ENCODE measurements at places on chromosomes 4 and X. TPM values are rescaled to one million over a fixed set of nuclear protein-coding genes. Genes with fewer than 3 reads are reported as not detected.

Gene CABS1
- 0.12 TPM for polyA plus RNA-seq

Gene HGFAC
- polyA plus RNA-seq: 0.78 TPM

Gene TCEAL5
- 14.5 TPM for polyA plus RNA-seq

Gene ADH1B
- 25.3 TPM for polyA plus RNA-seq

Gene AR
- 3.3 TPM for polyA plus RNA-seq

Gene STK32B
- 9.2 TPM for polyA plus RNA-seq

Gene GAGE1
- not detected for polyA plus RNA-seq

Gene NUP62CL
- polyA plus RNA-seq: 13.7 TPM

Gene ZXDA
- polyA plus RNA-seq: 5.1 TPM

Gene ADGRL3
- polyA plus RNA-seq: 27.8 TPM

Gene ETNPPL
- polyA plus RNA-seq: 0.13 TPM

- no peak for DNase-seq
Measured at GRCh38 chr4:51906167-51906958, 63.4 kb downstream of the DCUN1D4 start.

DNA sequence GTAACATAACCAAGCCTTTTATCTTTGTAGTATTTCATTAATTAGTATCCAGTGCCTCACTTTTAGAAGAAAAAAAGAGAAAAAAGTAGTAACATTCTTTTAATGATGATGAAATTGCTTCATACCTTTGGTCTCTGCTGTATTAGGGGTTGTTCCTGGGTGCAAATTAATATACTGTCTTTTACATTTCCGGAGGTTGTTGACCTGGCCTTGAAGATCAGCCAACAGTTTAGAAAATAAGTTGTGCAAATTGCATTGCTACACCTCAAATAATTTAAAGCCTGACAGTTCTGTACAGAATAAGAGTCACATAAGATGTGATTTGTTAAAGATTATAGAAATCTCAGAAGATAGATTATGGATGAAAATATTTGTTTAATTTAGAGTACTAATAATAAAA, 3.8 kb downstream of the NFKB1 start:
- DNase-seq: no peak

- DNase-seq: no peak
Measured at GRCh38 chr4:101066626-101067170, 280.6 kb downstream of the PPP3CA start.

DNA sequence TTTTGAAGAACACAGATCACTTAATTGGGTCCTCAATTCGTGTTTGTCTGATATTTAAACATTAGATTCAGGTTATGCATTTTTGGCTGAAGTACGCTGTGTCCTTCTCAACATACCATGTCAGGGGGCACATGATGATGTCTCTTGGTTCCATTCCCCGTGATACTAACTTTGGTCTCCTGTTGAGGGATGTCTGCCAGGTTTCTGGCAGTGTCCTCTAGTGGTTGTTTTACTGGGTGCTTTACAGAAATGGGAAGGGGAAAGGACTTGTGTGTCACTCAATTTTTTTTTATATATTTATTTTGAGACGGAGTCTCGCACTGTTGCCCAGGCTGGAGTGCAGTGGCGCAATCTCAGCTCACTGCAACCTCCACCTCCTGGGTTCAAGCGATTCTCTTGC, 58.2 kb downstream of the WWC2 start:
- DNase-seq: no peak

DNA sequence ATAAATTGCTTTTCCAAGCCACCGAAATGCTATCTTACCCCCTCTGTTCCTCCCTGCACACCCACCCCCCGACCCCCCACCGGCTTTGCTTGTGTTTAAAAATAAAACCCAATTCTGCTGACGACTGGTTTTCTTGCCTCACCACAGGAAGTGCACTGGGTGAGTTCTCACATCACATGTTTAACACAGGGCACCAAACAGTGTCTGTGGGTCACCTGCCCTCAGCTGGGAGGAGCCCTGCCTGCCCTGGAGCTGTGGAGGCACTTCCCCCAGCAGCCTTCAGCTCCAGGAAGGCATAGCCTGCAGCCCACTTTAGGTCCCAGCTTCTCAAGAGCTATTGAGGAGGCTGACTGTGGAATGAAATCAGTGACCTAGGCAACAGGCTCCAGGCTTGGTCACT, 8.8 kb downstream of the TMEM255A start:
- DNase-seq: no peak

DNA sequence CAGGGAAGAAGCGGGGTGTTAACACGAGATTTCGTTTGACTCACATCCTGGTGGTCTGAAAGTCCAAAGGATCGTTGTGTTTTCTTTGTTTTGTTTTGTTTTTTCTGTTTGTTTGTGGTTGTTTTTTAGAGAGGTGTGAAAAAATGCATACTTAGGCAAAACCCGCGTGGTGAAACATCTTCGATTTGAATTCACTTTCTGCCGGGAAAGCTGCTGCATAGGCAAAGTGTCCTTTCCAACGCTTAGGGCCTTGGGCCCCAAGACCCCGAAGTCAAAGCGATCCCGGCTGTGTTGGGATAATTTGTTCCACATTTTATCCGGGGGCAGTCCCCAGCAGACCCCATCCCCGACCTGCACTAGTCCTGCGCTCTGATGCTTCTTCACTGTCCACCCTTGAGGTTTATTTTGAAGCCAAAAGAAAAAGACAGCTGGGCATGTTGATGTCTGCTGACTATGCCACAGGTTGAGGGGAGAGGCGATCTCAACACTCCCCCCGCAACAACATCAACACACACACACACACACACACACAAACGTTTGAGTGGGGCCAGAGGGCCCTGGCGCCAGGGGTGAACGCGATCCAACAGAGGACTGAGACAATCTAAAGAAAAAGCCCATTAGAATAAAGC, 2.0 kb downstream of the MSX1 start:
- no peak for DNase-seq

DNA sequence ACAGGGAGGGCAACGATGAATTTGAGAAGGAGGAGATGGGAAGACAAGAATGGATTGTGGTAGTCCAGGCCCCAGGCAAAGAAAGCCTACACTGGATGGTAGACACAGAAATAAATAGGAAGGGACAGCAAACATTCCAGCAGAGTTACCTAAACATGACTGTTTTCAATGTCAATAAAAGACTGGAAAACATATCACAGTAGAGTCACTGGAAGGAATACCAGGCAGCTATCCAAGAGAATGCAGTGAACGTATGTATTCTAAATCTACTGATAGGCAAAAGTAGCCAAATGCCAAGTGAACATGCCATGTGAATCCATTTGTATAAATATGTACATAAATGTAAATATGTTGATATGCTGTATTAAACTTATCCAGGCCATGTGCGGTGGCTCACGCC, 183.0 kb downstream of the PALLD start:
- DNase-seq: no peak

GRCh38 chrX:134452596-134452995, 7.4 kb upstream of the HPRT1 start:
- no peak for DNase-seq

DNA sequence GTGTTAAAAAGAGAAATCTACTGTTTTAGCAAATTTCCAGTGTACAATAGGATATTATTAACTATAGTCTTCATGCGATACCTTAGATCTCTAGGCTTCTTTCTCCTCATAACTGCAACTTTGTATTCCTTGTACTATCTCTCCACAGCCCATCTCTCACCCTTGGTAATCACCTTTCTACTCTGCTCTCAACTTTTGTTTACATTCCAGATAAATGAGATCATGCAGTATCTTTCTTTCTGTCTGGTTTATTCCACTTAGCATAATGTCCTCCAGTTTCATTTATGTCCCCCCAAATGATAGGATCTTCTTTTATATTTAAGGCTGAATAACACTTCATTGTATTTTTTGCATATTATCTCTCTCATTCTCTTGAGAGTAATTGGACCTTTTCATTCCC, 165.5 kb downstream of the HS3ST1 start:
- DNase-seq: no peak

GRCh38 chr4:147192679-147193078, 247.0 kb upstream of the TTC29 start:
- no peak for DNase-seq

GRCh38 chrX:54042609-54043021, 1.7 kb downstream of the PHF8 start:
- DNase-seq: peak; percentile 33

- DNase-seq: peak; percentile 20
Measured at GRCh38 chrX:103175944-103176753, 38.8 kb upstream of the BEX4 start.

- no peak for DNase-seq
Measured at GRCh38 chrX:20361890-20362262, 95.2 kb upstream of the RPS6KA3 start.

DNA sequence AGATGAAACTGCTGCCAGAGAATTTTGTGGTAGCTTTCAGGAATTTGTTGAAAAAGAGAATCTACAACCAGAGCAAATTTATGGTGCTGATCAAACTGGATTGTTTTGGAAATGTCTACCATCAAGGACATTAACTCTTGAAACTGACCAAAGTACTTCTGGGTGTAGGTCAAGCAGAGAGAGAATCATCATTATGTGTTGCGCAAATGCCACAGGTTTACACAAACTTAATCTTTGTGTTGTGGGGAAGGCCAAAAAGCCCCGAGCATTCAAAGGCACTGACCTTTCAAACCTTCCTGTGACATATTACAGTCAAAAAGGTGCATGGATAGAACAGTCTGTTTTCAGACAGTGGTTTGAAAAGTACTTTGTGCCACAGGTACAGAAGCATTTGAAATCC, 2.1 kb downstream of the TIGD2 start:
- no peak for DNase-seq

Data from renal cortex interstitium (tissue), 15 donors.